NCI-H524 treated with DMSO at 0.1 percent for 48 hours (cell line): ENCODE measurements at places on chromosomes 5 and 9.

- DNase-seq, result no peak
Measured at GRCh38 chr5:124056991-124057723, 545.2 kb downstream of the CSNK1G3 start.

DNA sequence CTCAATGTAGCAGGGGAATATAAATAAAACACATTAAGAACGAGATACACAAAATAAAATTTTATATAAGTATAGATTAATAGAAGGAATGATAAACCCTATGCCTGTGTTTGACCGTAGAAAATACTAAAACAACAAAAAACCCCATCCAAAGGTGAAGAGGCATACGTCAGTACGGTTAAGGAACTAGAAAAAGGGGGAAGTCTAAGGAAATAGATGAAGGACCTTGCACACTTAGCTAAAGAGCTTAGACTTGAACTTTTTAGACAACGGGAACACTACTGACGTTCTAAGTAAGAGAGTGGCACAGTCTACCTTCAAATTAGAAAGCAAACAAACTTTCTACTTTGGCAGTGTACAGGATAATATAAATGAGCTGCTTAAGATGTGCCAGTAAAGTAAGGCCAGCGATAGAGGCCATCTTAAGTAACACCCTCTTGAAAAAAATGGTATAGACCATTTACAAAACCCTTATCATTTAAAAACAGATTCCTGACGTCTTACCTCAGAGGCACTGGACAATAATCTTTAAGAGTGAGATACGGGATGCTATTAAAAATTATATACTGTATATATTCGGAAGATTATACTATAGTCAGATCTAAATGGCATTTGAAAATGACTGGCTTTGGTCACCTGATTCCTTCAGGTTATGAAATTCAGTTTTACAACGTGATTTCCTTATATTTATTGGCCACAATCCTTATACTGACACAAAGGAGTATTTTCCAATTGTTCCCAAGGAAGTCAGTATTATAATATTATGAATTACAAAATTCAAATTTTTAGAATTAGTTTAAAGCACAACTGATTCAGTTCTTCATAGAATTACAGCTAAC lies 8.5 kb downstream of the PANK3 start:
- no peak for DNase-seq

DNA sequence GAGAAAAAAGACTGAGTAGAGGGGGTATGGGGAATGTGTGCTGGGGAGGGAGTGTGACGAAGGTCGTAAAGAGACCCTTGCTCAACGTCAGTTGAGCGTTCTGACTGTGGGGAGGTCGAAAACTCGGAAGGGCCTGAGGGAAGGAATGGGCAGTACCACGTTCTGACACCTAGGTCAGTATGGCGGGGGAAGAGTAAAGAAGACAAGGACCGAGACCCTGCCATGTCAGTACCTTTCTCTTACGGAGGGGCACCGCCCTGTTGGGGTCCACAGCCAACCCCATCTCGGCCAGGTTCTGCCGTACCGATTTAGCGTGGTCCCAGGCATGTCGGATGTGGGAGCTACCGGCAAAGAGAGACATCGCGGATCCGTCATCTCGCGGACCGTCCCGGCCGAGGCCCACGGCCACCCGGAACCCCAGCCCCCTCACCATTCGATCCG lies 375 bp downstream of the NOP16 start:
- DNase-seq, result no peak

DNA sequence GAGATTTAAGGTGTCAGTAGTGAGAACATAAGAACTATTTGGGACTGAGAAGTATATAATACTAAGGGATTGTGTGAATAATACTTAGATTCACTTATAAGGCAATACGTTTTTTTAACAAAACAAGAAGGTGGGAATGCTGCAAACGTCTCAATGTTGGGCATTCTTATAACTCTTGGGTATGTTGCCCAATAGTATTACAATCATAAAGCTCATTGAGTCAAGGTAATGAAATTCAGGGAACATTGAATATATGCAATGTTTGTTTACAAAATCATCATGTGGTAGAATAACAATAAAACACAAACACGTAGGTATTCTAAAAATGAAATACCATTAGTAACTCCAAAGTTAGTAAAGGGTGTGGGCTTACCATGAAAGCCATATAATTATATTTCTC lies 400.7 kb downstream of the KIAA0825 start:
- no peak for DNase-seq

DNA sequence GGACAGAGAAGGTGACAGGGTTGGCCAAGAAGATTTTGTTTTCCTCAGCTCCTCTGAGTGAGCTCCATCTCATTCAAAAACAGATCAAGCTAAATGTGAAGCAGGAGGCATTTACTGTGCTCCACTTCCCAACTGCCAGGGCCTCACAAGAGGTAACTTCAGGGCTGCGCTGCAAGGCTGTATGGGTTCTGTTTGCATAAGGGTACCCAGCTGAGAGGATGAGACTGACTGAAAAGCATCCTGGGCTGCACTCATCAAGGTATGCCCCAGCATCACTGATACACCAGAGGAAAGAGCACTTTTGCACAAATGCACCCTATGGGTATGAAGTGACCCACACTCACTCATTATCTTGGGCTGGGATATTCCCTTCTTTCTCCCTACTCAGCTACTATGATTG lies 316.2 kb upstream of the HAPLN1 start:
- DNase-seq, result no peak

- DNase-seq, result no peak
Measured at GRCh38 chr5:169648725-169649310, 11.7 kb downstream of the DOCK2 start.

DNA sequence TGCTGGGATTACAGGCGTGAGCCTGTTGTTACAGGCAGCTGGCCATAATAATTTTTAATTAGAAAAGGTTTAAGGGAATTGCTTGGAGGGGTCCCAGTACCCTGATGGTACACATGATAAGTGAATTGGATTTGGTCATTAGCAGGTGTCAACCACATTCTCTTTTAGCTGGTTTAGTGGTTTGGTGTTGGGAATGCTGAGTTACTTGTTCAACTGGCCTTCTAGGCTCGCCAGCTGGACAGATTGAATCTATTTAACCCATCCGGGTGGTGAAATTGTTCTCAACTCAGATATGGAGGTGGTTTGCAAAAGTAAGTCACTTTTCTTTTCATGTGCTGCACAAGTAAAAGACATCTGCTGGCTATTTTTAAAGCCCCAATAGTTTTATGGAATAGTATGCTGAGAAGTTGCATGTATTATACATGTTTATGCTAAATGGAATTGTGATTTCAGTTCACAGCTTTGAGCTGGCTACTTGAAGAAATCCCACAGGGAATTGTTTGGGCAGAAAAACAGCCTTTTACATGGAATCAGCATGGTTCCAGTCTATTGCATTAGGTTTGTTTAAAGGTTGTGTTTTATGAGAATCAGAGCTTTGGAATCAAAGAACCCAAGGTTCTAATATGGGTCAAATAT lies 149.8 kb upstream of the SLC28A3 start:
- no peak for DNase-seq

- DNase-seq, result no peak
Measured at GRCh38 chr5:72252574-72253155, 67.4 kb downstream of the MRPS27 start.

DNA sequence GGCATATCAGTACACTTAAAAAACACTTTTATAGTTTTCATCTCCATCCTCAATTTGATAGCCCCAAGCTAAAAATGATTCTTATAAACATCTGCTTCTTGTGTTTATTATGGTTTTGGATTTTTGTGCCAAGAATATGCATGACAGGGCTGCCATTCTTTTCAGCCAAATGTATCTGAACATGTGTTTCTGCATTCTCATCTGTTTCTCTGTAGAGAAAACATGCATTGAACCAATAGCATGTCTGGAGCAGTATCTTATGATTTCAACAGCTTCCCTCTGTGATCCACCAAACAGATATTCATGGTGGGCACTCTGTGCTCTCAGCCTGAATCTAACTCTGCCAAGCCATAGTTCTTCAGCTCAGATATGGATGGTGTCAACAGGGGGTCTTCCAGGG lies 99.3 kb upstream of the ERCC6L2 start:
- DNase-seq, result no peak

GRCh38 chr5:112159435-112159834 lies 259.6 kb downstream of the EPB41L4A start:
- DNase-seq, result no peak

- no peak for DNase-seq
Measured at GRCh38 chr9:98801969-98802371, 5.5 kb upstream of the GALNT12 start.

GRCh38 chr5:177502886-177503285 lies 5.5 kb upstream of the PDLIM7 start:
- DNase-seq, result no peak

GRCh38 chr5:39506211-39506610 lies 81.4 kb upstream of the DAB2 start:
- DNase-seq, result no peak

GRCh38 chr9:6473151-6473550 lies 60.2 kb downstream of the UHRF2 start:
- no peak for DNase-seq

DNA sequence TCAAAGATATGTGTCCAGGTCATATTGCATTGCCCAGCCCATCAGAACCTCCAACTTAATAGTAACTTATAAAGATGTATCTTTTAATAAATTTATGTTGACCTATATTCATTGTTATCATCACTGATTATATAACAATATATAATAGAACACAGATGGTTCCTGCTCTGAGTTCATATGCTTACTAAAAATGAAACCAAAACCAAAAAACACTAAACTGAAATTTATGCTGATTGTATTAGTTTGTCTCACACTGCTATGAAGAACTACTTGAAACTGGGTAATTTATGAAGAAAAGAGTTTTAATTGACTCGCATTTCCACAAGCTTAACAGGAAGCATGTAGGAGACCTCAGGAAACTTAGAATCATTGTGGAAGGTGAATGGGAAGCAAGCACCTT lies 462.5 kb upstream of the TYRP1 start:
- no peak for DNase-seq

DNA sequence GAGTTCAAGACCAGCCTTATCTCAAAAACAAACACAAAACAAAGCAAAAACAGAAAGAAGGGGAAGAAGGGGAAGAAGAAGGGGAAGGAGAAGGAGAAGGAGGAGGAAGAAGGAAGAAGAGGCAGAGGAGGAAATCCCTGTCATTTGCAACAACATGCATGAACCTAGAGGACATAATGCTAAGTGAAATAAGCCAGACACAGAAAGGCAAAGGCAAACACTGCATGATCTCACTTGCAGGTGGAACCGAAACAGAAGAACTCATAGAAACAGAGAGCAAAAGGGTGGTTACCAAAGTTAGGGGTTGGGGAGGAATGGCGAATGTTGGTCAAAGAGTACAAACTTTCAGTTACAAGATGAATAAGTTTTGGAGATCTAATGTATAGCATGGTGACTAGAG lies 135.4 kb downstream of the UGCG start:
- no peak for DNase-seq

GRCh38 chr5:3153226-3153858 lies 401.9 kb upstream of the IRX2 start:
- no peak for DNase-seq

DNA sequence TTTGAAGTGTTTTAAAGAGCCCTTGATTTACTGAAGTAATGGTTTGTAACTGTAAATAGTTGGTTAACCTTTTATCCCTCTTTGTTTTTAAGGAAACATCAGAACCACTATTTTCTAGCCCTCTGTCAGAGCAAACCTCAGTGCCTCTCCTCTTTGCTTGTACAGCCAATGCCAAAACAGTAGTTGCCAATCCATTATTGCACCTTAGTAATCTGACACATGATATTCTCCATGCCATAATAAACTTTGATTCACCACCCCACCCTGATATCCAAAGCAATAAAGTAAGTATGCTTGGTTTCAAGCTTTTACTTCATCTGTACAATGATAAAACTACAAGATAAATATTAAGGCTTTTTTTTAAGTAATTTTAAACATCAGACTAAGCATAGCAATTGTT lies 100.8 kb downstream of the DMXL1 start:
- DNase-seq, result no peak

DNA sequence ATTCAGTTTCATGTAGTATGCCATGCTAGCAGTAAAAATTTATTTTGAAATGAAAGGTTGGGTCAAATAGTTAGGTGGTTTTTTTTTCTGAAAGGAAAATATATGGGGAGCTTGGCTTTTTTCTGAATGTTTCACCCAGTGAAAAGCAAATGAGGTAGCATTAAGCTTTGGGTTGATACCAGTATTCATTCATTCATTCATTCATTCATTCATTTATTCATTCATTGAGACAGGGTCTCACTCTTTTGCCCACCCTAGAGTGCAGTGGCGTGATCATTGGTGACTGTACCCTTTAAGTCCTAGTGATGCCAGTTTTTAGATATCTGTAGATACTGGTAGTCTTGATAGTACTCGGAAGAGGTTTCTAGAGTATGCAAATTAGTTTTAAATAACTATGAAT lies 42.4 kb upstream of the LRRC70 start:
- DNase-seq, result no peak

DNA sequence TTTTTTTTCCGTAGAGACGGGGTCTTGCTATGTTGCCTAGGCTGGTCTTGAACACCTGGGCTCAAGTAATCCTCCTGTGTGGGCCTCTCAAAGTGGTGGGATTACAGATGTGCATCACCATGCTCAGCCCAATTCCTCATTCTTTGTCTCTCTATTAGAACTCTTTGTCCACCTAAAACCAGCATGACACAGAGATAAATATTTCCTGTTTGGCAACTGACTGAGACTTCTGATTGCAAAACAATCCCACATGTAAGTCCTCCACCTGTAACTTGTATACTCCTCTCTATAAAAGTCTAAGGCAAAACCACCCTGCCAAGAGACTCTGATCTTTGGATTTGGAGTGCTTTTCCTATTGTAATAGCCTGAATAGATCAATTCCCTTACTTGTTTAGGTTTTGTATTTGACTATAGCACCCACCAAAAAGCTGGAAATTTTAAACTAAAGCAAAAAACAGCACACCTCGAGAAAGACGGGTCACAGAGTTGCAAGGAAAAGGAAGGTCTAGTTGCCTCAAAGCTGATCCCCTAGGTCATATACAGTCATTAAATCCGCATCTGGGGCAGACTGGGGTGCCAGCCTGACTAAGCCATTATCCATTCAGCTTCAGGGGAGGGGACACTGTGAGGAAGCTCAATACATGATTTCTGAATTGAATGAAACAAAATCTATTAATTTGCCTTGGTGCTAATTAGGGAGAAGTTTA lies 13.5 kb upstream of the KIF27 start:
- DNase-seq, result no peak

GRCh38 chr9:133664173-133665050 lies 28.2 kb downstream of the DBH start:
- DNase-seq, result no peak

- no peak for DNase-seq
Measured at GRCh38 chr9:93072383-93072795, 13.9 kb downstream of the SUSD3 start.

- DNase-seq, result no peak
Measured at GRCh38 chr5:124932791-124933600, 186.6 kb upstream of the ZNF608 start.

DNA sequence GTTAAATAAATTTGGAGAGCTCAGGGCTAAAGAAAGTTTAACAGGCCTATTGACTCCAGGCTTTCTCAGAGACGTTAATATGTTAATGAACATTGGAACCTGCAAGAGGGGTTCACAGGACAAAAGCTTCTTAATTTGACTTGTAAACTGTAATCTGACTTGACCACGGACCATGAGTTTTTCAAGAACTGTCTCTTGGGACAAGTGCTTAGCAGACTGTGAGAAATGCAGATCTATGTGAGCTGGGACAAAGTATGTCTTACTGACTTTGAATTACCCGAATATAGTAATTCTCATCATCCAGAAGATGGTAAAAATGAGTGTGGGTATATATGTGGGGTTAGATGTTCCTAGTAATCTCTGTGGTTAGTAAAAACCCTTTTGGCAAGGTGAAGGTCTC lies 186.6 kb downstream of the ATP10B start:
- DNase-seq, result no peak

- DNase-seq, result no peak
Measured at GRCh38 chr5:136058972-136059354, 30.2 kb downstream of the TGFBI start.

GRCh38 chr5:138351056-138351455 lies 1.4 kb upstream of the KDM3B start:
- no peak for DNase-seq
